GM12891 (cell line): ENCODE measurements at places on chromosomes 12 and 14.
A peak's percentile ranks its signal among the peaks of the same experiment; 100 is the strongest.

DNA sequence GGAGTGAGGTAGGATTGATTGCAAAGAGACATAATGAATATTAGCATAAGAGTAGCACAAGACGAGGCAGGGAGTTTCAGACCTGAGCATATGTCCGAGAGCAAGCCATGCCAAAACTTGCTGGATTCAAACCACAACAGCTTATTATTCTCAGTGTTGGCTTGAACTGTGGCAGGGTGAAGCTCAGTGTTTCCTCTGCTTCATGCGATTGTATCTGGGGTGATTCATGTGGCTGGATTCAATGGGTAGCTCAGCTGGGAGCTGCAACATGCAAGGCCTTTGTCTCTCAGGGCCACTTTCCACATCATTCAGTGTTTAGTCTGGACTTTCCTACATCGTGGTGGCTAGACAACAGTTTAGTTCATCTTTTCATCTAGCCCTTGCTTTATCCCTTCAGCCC is 22.1 kb upstream of the E2F7 start:
- no peak for DNase-seq

DNA sequence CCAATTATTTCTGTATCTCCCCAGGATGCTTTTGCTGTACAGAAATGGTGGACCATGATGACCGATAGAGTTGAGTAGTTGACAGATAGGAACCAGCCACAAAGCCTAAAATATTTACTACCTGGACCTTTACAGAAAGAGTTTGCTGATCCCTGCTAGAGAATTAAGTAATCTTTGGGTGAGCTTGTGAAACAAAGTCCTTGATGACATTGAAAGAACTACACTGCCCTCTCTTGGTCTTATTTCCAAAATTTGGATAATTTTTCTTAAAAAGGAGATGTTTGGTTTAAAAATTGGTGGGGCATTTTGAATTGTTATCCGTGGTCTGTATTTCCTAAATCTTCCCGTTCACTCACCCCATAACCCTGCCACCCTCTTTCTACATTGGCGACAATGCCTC is 13.7 kb upstream of the TCTN1 start:
- no peak for DNase-seq

DNA sequence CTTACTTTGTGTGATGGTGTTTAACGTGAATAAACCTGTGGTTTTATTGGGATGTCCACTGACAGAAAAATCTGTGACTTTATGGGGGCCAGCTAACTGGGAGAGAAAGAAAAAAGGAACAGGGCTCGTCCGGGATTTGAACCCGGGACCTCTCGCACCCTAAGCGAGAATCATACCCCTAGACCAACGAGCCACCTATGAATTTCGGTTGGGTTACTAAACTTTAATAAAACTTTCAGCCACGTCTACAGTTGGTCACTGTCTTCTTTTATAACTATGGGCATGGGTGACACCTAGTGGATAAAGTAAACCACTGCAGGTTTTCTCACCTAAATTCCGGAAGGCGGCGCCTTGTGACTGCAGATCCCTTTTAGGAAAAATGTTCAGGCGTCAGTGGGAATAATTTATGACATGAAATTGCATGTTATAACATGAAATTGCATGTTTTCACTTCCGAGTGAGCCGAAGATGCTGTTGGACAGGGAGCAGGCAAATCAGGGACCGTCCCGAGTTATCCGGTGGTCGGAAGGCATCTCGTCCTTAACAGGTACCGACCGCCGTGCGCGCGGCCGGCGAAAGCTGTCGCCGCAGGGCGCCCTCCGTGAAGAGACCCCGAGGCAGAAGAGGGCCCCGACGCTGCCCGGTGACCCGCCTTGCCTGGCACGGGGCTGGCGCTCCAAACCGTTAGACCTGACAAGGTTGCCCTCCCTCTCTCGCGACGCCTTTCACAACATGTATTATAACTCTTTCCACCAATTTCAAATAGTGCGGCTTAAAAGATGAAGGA is 18.2 kb upstream of the RNASE12 start:
- no peak for DNase-seq

- no peak for DNase-seq
Measured at GRCh38 chr12:61563665-61564450, 696.3 kb upstream of the USP15 start.

- DNase-seq, result no peak
Measured at GRCh38 chr12:114698566-114699163, 14.7 kb upstream of the TBX3 start.

DNA sequence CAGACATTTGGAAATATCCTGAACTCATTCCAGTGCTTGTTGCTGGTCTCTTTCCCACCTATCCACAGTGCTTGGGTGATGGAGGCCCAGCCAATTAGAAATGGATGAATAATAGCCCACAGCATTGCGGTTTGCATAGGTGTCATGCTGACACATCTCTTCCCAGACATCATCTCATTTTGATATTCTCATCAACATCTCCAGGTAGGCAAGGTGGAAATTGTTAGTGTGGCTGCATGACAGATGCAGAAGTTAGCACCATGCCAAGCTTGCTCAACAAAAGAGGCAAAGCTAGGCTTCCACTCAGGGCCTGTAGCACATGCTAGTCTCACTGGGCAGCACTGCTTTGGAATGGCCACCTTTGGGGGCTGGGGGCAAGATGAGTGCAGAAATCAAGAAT is 1118.9 kb downstream of the VRK1 start:
- DNase-seq, result no peak

GRCh38 chr14:93274055-93274806 is 58.6 kb downstream of the BTBD7 start:
- no peak for DNase-seq

GRCh38 chr14:47252802-47253201 is 422.6 kb downstream of the MDGA2 start:
- DNase-seq, result no peak

DNA sequence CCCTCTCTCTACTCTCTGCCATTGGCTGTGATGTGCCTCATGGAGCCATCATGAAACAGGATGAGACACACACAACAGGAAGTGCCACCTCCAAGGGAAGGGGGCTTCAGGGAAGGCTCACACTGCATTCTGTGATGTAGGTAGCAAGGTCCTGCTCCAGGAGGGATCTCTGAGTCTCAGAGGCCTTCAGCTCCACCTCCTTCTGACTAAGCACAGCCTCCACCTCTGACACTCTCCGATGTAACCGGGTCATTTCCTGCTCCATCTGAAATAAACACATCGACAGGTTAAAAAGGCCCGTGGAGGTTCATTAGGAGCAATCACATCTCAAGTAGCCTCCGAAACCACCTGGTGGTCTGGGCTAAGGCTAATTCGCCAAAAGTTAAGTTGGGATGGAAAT is 93.3 kb downstream of the CIT start:
- no peak for DNase-seq

DNA sequence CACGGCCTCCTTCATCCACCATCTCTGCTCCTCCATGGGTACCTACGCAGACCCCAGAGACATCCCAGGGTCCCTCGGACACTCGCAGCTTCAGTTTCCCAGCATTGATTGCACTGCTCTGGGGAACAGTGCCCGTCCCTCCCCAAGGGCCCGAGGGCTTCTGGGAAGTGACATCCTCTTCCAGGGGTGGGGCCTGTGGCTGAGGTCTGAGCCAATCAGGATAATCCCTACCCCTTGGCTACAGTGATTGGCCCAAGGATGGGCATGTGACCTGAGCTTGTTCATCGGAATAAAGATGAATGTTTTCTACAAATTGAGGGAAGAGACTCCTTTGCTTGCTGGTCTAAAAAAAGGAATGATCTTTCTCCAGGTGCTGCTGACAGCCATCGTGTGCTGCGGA is 37.3 kb upstream of the MYL2 start:
- DNase-seq, result no peak

DNA sequence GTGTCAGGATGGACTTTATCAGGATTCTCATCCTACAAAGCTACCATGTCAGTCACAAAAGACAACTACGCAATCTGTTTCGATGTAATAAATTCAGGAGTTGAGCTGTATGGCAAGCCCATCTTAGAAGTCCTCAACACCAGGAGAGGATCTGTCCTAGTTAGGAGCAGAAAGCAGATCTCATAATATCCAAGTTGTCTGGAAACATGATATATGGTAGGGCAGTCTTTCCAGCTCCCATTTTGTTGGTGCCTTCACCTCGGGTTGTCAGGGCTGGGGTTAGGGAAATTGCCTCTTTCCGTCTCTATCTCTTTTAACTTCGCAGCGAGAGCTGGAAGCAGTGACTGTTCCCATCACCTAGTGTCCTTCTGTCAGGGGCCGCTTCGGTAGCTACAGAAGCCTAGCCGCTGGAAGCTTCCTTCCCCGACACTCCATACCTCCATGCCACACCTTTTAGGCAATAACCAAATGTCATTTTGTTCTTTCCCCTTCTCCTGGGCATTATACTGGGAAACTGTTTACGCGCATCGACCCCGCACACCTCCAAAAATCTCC is 1.4 kb downstream of the NIN start:
- no peak for DNase-seq

DNA sequence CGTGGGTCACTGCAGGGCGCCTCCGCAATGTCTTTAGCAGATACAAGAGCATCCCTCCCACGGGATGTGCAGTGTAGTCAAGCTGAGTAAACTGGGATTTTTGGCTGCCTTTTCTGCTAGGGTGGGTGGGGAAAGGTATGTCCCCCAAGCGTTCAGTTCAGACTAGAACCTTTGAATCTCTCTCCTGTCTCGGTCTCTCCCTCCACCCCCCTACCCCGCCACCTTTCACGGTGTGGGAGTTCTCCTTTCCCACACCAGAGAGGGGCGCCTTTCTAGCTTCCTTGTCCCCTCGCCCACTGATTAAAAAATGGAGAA is 525 bp upstream of the FAR2 start:
- peak; percentile 24 for DNase-seq

GRCh38 chr12:113161415-113162016 is 12.0 kb downstream of the CFAP73 start:
- peak; percentile 80 for DNase-seq

DNA sequence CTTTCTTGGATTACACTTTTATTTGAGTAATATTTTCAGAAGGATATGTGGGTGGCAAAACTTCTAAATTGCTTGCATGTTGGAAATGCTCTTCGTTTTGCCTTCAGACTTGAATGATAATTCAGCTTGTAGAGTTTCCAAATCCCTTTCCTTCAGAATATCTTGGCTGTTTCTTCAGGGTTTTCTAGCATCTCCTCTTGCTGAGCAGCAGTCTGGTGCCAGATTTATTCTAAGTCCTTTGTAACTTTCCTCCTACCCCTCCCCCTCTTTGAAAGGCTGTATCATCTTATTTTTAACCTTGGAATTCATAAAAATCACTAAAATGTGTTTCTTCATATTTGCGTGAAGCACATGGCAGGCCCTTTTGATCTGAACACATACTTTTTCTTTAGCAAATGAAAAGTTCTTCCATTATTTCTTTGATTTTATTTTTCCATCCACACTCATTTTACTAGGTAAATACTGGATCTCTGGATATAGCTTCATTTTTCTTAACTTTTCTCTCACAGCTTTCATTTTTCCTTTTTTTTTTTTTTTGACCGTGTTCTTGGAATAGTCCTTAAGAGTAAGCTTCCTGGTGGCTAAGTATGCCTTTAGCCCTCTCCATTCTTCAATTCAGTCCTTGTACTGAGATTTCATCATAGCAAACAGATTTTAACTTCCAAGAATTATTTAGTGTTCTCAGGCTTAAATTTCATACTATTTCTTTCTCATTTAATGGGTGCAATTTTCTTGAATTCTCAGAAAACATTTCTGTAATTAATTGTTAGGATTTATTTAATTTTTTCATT is 102.0 kb downstream of the SLC38A4 start:
- no peak for DNase-seq

DNA sequence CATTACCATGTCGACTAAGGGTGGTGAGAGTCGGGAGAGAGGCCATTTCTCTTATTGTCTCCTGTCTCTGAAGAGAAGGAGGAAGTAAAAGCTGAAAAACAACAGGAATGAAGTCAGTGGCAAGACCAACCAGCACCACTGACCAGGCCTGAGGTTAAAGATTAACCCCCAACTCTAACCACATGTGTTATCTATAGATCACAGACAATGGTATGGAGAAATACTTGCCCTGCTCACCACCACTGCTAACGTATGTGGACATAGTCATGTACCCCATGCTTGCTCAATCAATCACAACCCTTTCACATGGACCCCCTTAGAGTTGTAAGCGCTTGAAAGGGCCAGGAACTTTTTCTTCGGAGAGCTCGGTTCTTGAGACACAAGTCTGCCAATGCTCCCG is 690.9 kb upstream of the LMO3 start:
- no peak for DNase-seq

- DNase-seq, result no peak
Measured at GRCh38 chr12:89160716-89161123, 191.6 kb downstream of the DUSP6 start.

DNA sequence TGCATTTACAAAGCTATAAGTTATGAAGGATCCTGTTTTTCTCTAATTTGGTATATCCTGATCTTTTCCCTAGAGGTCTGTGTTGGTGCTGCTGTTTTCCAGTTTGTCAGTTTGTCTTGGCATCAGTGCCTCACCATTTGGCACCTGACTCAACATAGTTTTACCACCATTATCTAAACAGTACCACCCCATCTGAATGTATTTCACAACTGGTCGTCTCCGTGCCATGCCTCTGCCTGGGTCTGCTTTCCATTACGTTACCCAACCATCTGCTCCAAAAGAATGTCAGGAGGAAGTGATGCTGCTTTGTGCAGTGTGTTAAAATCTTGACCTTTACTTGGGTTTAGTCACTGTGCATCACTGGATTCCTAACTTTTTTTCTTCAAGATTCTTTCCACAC is 129.3 kb upstream of the RASSF8 start:
- no peak for DNase-seq

GRCh38 chr14:99946652-99947489 is 118.4 kb upstream of the EVL start:
- DNase-seq, result peak; percentile 72

DNA sequence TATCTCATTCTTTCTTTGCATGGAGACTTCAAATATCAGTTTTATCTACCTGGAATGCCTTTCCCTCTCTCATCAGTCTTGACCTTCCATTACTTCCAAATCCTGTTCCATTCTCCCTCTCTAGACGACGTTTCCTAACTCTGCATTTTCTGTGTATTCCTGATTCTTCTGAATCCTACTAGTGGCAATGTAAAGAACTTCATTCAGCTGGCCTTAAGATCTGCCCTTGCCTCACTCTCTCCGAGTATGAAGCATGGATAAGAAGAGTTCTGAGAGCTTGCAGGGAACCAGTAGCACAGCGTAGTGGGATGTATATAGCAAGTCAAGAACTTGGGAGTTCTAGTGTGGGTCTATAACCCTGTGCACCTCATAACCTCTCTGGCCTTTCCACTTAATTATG is 68.5 kb upstream of the HOXC13 start:
- no peak for DNase-seq
